Gastrocnemius medialis (tissue), 4 donors: ENCODE measurements at places on chromosomes 3 and 15. TPM values are rescaled to one million over a fixed set of nuclear protein-coding genes. Genes with fewer than 3 reads are reported as not detected.
A peak's percentile ranks its signal among the peaks of the same experiment; 100 is the strongest.

The RETNLB gene
- not detected for total RNA-seq

The GRK7 gene
- 0.16 TPM for total RNA-seq

The TF gene
- 2.8 TPM for total RNA-seq

The GPR176 gene
- total RNA-seq = 1.4 TPM

The XYLB gene
- 0.49 TPM for total RNA-seq

DNA sequence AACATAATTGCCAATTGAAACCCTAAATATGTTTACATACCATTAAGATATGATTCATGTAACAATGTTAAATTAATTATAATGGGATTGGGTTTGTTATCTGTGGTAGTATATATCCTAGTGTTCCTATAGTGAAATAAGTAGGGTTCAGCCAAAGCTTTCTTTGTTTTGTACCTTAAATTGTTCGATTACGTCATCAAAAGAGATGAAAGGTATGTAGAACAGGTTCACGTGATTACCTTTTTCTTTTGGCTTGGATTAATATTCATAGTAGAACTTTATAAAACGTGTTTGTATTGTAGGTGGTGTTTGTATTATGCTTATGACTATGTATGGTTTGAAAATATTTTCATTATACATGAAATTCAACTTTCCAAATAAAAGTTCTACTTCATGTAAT, 212.4 kb downstream of the CHL1 start:
- DNase-seq = no peak

DNA sequence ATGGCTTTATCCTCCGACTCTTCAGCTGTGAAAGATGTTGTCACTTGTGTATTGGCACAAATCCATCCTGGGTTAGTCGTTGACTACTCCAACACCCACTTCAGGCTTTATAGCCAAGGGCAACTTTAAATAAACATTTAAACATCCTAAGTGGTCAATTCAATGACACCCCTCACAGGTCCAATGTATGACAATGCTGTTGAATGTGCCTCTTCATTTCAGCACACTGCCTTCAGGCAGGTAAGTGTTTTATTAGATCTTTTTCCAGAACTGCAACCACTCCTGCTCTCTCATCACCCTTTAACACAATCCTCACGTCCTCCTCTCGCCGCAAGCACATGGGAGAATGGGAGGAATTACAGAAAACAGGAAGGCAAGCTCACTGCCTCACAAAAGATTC, 30.3 kb downstream of the IL12A start:
- no peak for DNase-seq

DNA sequence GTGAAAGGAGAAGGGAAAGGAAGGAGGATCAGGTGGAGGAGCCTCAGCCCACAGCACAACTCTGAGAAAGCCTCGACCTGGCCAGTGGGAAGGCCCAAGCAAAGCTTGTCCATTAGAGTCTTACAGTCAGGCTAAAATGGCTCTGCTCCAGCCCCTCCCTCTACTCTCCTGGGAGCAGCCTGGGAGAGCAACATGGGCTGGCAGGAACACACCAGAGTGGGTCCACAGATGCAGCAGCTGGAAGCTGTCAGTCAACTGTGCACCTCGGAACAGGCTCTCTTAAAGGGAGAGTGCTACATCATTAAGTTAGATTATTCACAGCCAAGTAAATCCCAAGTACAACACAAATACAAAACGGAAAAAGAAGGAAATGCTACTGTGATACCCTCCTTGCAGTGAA, 98.0 kb upstream of the LIMD1 start:
- DNase-seq = peak; percentile 80

DNA sequence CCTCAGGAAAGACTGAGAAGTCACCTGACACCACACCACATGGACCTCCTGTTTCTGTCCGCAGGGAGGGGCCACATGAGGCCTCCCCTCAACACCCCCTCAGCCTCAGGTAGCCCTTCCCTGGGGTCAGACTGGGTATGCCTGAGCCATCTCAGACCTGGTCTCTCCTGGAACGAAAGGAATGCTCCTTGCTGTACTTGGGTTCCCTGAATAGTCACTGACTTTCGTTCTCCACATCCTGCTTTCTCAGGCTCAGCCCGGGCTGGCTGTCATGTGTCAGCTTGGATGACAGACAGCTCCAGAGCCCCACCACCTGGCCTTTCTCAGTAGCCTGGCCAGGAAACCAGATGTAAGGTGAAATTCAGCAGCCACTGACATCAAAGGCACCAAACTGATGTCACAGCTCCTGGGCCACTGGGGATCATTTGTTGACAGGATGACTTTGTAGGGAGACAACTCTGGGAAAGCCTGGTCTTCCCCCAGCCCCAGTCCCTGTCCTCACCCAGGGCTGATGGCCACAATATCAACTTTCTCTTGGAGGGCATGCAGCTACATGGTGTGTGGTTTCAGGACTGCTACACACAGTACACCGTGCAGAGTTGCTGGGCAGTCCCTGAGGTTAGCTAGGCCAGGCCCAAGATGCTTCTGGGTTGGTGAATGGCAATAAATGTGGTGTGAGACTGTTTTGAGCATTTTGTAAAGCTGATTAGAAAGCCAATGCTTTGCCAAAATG, 141.4 kb upstream of the MRPS22 start:
- no peak for DNase-seq

GRCh38 chr3:197001972-197002700, 27.5 kb downstream of the MELTF start:
- DNase-seq = no peak

DNA sequence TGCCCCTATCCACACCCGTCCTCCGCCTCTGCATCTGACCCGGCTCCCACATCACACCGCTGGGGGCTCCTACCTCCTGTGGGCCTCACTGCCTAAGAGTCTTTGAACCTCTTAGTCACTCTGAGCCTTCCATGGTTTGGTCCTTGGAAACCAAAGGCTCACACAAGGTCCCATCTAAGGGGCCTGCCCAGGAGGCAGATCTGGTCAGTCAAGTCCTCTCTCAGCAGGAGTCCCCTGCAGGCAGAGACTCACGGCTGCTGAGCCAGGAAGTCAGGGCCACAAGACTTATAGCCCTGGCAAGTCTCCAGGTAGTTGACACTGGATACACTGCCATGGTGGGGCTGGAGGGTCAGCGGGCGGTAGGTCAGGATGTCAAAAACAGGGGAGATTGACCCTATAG, 31.2 kb upstream of the ALDH1L1 start:
- DNase-seq = no peak
